Activated CD4-positive, alpha-beta T cell treated with anti-CD3 and anti-CD28 coated beads, Interleukin-2, Interleukin-6, amounts not matched to agents 100 ng/mL and 50 ng/mL, durations not matched to agents 16 hours and 8 hours (primary cell): ENCODE measurements at places on chromosomes 4 and X.

GRCh38 chr4:85939595-85939994 is 420.3 kb downstream of the MAPK10 start:
- DNase-seq: no peak

GRCh38 chrX:150610446-150610845 is 42.0 kb downstream of the MTM1 start:
- DNase-seq: no peak

DNA sequence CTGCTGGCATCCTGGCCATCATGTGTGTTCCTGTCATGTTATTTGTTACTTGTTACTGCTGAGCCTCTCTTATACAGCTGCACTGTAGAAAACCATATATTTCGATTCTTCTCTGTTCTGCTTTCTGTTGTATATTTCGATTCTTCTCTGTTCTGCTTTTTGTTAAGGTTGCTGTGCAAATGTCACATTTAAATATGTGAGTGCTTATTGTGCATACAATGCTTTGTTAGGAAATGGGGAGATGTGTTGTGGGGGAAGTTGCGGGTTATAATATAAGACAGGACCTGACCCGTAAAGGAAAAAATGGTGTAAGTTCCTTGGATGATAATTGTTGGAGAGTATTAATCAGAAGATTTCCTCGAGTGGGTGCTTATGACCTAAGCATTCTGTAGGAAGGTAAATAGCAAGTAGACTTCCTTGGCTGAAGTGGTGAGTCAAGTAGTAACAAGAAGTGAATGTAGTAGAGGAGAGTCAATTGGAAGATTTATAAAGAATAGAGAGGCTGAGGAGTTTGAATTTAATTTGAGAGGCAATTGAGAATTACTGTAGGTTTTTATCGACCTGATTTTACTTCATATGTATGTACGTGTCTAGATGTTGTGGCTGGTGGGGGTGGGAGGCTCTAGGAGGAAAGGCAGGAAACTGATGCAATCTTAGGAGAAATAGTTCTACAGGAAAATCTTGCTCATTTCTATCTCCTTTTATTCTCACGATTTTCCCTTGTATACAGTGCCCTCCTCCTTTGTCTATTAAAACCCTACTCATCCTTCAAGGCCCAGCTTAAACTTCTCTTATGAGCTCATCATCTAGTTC is 8.5 kb downstream of the OGT start:
- DNase-seq: peak; percentile 37

DNA sequence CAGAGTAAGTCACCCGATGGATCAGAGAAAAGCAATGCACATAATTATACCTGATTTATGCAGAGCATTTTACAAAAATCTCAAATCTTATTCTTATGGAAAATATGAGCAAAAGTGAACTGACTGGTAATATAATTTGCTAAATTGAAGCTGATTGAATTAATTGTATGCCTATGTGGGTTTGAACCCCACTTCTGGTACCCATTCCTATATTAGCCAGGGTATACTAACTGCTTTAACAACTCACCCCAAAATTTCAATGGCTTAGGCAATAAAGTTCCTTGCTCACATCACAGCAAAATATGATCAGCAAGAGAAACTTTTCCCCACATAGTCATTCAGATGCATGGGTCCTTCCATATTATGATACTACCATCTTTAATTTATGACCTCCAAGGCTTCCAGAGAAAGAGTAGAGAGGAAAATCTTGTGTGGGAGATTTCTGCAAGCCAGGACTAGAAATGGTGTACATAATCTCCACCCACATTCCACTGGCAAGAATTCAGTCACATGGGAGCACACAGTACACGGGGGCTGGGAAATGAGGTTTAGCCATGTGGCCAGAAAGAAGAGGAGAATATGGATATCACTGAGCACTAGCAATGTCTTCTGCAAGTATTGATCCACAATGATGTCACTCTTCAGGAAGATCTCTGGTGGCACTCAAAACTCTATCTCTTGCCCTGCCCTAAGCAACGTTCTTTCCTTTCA is 640.7 kb downstream of the BCOR start:
- no peak for DNase-seq

- no peak for DNase-seq
These were observed 156.3 kb downstream of the CPEB2 start for GRCh38 chr4:15158406-15159091.

DNA sequence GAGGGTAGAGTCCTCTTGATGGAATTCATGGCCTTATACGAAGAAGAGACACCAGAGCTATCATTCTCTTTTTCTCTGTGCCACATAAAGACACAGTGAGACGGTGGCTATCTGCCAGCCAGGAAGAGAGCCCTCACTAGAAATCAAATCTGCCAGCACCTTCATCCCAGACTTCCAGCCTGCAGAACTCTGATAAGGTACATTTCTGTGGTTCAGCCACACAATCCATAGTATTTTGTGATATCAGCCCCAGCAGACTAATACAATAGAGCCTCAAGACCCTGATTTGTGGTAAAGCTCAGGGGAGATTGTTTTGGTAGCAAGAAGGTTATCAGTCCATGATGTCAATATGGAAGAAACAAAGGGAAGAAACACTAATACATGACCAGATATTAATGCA is 1213.2 kb downstream of the NLGN4X start:
- no peak for DNase-seq

DNA sequence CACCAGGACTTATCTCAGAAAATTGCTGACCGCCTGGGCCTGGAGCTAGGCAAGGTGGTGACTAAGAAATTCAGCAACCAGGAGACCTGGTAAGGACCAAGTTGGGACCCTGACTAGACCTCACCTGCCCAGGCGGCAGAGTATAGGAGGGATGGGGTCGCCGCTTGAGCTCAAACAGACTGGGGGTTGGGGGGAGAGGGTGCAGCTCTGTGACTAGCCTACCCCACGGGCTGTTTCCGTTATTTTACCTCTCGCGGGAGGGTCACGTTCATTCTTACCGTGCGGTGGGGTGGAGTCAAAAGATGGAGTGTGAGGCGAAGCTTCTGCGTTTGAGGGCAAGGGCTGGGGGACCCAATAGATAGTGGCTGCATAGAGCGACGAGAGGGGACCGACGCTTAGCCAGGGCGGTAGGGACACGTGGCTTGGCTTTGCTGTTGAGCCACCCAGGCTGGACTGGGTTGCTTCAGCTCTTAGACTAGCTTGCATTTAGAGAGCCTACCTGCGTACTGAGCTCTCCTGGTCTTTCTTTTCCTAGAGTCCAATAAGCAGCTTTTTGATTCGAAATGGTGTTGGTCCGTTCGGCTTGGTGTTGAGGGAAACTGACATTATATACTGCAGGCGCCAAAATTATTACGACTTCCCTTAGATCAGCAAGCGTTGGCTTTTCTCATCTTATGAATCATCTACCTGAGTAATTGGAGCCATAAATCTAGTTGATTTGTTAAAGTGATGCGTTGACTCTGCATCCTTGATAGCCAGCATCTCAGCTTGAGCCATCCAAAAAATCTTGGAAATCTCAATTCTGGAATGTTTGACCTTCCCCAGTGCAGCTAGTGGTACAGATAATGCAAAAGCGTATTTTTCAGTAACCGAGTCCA is 591 bp downstream of the PRPS1 start:
- peak; percentile 67 for DNase-seq

GRCh38 chr4:115969756-115970155 is 856.3 kb upstream of the NDST4 start:
- DNase-seq: no peak

GRCh38 chr4:7803992-7804755 is 135.5 kb downstream of the AFAP1 start:
- DNase-seq: peak; percentile 88

GRCh38 chrX:48957477-48957826 is at the start of gene OTUD5:
Gene OTUD5, minus strand, starts transcription at chrX:48957607. Its CDS starts 37 bp downstream, at chrX:48957570.
- peak; percentile 76 for DNase-seq

DNA sequence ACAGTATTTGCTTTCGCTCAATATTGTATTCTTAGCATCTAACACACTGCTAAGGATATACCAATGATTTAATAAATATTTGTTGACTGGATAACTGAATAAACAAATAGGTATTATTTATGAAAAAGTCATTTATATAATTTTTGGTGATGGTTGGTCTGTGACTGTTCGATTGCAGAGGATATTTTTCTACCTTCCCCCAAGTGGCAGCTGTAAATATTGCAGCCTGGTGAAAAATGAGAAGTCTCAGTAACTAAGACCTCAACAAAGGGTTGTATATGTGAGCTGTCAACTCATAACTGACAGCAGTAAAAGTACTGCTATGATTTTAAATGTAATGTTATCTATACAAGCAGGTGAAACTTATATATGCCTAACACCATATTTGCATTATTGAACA is 36.0 kb downstream of the HTR2C start:
- DNase-seq: peak; percentile 2

GRCh38 chrX:45360571-45360970 is 159.9 kb upstream of the DIPK2B start:
- no peak for DNase-seq

- DNase-seq: no peak
These were observed 184.9 kb upstream of the PCDH7 start for GRCh38 chr4:30535255-30535654.

DNA sequence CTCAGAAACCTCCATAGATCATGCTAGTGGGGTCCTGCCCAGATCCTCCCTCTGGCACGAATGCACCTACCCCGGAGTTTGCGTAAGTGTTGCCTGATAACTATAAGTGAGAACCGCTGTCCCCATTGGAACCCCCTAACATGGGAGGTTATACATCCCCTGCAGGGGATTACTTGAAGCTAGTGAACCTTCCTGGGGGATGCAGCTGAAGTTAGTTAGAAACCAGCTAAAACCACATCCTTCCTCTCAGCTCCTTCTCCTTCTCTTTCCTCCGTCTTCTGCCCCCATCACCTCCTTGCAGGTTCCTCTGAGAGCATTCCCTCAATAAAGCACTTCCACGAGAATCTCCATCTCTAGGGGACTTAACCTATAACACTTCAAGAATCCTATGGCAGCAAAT is 95.0 kb downstream of the ZNF827 start:
- DNase-seq: no peak

DNA sequence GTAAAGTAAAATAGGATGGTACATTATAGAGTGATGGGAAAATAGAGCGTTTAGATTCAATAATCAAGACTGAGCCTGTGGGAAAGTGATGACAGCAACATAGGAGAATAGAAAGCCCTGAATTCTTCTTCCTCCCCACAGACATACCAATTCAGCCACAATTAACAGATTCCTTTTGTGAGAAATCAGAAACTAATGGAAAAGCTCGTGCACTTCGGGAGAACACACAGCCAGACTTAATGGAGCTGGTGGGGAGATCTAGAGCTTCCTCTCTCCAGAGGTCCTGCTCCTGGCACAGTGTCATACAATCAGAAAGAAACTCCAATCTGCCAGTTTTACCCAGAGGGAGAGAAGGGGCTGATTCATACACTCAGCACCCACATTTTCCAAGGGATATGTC is 676.3 kb upstream of the BOD1L1 start:
- no peak for DNase-seq

DNA sequence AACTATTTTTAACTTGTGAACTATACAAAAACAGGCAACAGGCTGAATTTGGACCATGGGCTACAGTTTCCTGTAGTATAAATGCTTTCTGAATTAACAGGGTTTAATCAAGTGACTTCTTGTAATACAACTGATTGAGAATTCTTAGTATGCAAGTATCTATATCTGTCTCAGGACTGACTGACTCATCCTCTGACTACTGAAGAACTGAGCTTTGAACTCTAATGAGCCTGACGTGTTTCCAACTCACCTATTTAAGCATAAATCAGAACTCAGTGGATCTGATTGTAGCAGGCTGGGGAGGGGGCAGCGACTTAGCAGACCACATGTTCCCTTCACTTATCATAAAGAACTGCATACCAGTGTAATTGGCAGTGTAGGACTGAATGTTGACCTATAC is 7.8 kb downstream of the SPATA4 start:
- peak; percentile 20 for DNase-seq

GRCh38 chrX:23779025-23779424 is 3.9 kb upstream of the SAT1 start:
- no peak for DNase-seq

DNA sequence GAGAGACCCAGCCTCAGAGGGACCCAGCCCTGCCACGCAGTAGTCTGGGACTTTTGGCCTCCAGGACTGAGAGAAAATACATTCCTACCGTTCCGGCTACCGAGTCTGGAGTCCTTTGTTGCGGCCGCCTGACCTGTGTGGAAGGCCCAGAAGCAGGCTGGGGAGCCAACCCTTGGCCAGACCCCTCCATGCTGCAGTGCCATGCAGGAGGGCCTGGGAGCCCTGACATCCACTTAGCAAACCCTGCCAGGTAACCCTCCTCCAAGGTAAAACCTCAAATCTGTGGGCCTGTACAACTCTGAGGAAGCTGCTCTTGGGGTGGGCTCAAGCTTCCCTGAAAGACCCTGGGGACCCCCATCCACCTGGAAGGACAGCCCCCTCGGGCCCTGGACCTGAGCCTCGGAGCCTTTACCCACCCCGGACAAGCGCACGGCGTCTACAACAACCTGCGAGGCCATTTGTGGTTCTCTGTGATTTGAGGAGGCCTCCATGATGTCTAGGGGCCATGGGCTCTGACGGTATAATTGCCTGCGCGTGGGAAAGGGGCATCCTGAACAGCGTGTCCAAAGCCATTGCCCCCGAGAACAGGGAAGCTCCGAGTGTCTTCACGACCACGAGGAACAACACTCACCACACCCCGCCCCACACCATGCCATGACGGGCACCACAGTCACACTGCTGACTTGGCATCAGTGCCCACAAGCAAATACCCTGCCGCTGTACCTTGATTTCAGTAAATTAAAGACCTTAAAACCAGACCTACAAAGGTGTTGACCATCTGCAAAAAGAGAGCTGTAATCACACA is 58.7 kb downstream of the ZFYVE28 start:
- no peak for DNase-seq

- DNase-seq: no peak
These were observed 281.6 kb downstream of the SLC7A11 start for GRCh38 chr4:137960371-137961050.

DNA sequence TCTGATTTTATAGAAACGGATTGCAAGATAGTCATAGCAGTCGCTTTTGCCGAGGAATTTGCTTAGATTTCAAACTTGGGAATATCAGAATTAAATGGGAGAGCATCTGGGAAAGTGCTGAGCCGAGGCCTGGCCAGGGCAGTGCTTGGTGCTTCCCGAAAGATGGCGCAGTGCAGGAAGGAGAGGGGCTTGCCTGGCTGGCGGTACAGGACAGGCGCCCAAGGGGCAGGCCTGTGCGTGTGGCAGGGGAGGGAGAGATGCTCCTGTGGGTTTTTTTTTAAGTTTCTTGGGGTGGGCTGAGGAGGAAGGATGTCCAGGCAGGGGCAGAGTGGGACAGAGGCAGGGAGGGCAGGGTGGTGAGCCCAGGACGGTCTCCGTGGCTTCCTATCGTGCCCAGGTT is 241.1 kb downstream of the AFAP1 start:
- DNase-seq: no peak

GRCh38 chr4:184329659-184330400 is 112.2 kb upstream of the ENPP6 start:
- DNase-seq: peak; percentile 52

DNA sequence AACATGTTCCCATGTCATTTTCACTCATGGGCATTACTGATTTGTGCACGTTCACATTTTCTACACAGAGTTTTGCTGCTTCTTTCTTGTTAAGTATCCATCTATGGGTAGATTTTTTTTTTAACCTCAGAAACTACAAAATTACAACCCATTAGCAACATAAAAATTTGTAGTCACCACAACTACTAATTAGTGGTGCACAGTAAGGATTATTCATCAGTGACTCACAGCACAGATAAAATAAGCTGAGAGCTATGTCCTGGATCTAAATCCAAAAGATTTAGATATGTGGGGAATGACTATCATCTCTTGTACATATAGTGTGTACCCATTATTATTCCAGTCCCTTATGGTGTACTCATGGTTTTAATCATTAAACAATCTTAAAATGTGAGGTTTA is 19.7 kb upstream of the AMELX start:
- no peak for DNase-seq

GRCh38 chrX:106780664-106781377 is 21.7 kb upstream of the TBC1D8B start:
- no peak for DNase-seq
